Activated T-cell treated with anti-CD3 and anti-CD28 coated beads, Interleukin-2, amount 50 U/mL, for 72 hours (primary cell): ENCODE measurements at places on chromosomes 11 and 22.

- H3K4me3 ChIP-seq, result no peak overlapping the region
- H3K27ac ChIP-seq, result no peak overlapping the region
Observed at GRCh38 chr11:122637541-122637940, 18.0 kb upstream of the UBASH3B start.

DNA sequence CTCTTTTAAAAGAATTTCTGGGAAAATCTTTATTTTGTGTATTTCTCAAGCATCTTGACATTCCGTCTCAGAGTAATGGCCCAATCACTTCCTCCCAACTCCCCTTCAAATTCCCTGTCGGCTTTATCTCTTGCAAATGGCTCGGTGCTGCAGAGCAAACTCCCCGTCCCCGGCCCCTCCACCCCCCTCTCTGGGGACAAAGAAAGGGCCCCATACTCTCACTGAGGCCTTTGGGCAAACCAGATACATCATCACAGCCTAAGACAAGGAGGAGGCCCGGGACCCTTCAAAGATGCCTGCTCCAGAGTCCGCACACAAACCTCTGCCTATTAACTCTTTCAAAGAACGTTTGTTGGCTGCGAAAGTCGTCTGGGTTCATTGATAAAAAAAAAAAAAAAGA, 3.9 kb upstream of the SMIM38 start:
- no peaks in the 10 kb centered on the region for H3K27me3 ChIP-seq
- H3K36me3 ChIP-seq, result no peaks in the 10 kb centered on the region
- H3K4me3 ChIP-seq, result no peak overlapping the region
- H3K4me1 ChIP-seq, result no peaks in the 10 kb centered on the region

DNA sequence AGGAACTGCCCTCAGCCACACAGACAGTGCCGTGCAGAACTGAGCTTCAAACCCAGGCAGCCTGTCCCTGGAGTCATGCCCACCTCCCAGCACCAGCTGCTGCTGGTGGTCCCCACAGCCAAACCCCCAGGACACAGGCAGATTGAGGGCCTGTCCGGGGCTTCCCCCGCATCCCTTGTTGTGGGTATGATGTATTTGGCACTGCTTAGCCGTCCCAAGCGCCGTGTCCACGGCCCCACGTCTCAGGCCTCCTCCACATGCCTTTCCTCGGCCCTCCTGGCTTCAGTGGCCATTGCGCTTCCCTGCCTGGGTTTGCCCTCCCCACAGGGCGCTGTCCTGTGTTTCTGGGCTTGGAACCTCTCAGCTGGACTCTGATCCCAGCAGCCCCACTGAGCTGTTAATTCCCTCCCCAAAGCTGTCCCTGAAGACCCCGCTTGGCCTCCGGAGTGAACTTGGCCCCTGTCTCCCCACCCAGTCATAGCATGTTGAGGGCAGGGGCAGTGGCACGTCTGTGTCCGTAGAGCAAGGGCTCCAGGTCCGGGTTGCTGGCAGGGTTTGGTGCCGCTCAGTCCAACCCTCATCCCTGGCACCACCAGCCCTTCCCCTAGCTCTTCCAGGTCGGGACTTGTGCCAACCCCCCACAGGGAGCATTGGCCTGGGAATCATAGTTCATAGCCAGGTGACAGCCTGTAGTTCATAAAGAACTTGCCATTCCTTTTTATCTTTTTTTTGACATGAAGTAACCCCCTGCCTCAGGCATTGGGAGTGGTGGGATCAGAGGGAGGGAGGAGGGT, 34.5 kb upstream of the TEF start:
- DNase-seq, result no peak
- peaks cover 18% of the 10 kb centered on the region for H3K36me3 ChIP-seq
- no peak overlapping the region for H3K27ac ChIP-seq
- no peaks in the 10 kb centered on the region for H3K4me1 ChIP-seq
- H3K27me3 ChIP-seq, result no peaks in the 10 kb centered on the region

DNA sequence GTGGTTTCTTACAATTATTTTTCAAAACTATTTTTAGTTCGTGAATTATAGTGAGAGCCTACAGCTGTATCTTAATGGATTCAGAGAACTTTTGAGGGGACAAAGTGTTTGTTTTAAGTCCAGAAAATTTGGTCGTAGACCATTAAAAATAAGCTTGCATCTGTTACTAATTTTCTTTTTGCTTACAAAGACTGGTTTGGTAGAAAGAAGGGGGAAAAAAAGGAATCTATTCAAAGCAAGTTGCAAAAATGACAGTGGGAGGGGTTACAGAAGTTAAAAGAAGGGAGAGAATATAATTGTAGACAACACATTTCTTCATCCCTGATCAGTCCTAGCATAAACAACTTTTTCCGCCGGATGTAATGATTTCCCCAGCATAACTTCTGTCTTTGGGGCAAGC, 72.1 kb downstream of the AMOTL1 start:
- H3K27ac ChIP-seq, result no peak overlapping the region
- no peaks in the 10 kb centered on the region for H3K36me3 ChIP-seq
- H3K4me3 ChIP-seq, result no peak overlapping the region
- no peaks in the 10 kb centered on the region for H3K4me1 ChIP-seq

- H3K36me3 ChIP-seq, result no peaks in the 10 kb centered on the region
- no peak for DNase-seq
- no peaks in the 10 kb centered on the region for H3K4me1 ChIP-seq
- peaks cover 35% of the 10 kb centered on the region for H3K27me3 ChIP-seq
- H3K4me3 ChIP-seq, result no peak overlapping the region
Observed at GRCh38 chr11:113540416-113541330, 65.5 kb upstream of the DRD2 start.

- no peaks in the 10 kb centered on the region for H3K27me3 ChIP-seq
- no peaks in the 10 kb centered on the region for H3K36me3 ChIP-seq
- no peak overlapping the region for H3K4me3 ChIP-seq
- H3K27ac ChIP-seq, result no peak overlapping the region
- no peaks in the 10 kb centered on the region for H3K4me1 ChIP-seq
Observed at GRCh38 chr11:35747668-35748067, 85.1 kb downstream of the TRIM44 start.

DNA sequence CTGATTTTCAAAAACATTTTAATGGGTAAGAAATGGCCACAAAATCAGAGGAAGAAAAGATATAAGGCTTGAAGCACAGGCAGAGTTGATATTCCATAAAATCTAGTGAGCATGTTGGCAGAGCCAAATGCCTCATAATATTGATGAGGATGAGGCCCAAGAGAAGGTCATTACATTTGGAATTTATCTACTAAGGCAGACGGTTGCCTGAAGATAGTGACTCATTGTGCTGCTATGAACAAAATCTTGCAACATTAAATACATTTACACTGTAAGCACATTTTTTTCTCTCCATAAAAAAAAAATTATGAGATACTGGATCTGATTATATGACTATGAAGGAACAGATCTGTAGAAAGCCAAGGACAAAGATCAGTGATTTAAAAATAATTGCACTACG, 881.4 kb upstream of the CHORDC1 start:
- H3K36me3 ChIP-seq, result no peaks in the 10 kb centered on the region
- no peaks in the 10 kb centered on the region for H3K4me1 ChIP-seq
- H3K27me3 ChIP-seq, result no peaks in the 10 kb centered on the region
- H3K27ac ChIP-seq, result no peak overlapping the region
- H3K4me3 ChIP-seq, result no peak overlapping the region

GRCh38 chr11:69865707-69866106, 46.5 kb upstream of the FGF3 start:
- no peak overlapping the region for H3K4me3 ChIP-seq
- H3K36me3 ChIP-seq, result no peaks in the 10 kb centered on the region
- H3K4me1 ChIP-seq, result no peaks in the 10 kb centered on the region
- no peak for DNase-seq
- H3K27me3 ChIP-seq, result peaks cover 7% of the 10 kb centered on the region

GRCh38 chr11:114316980-114317786, 21.0 kb downstream of the NNMT start:
- no peaks in the 10 kb centered on the region for H3K36me3 ChIP-seq
- no peaks in the 10 kb centered on the region for H3K27me3 ChIP-seq
- no peak overlapping the region for H3K27ac ChIP-seq
- H3K4me3 ChIP-seq, result no peak overlapping the region

- no peak for DNase-seq
- H3K27ac ChIP-seq, result no peak overlapping the region
- H3K4me1 ChIP-seq, result peaks cover 35% of the 10 kb centered on the region
- H3K4me3 ChIP-seq, result no peak overlapping the region
- no peaks in the 10 kb centered on the region for H3K27me3 ChIP-seq
Observed at GRCh38 chr22:30209642-30210041, 36.9 kb downstream of the LIF start.

DNA sequence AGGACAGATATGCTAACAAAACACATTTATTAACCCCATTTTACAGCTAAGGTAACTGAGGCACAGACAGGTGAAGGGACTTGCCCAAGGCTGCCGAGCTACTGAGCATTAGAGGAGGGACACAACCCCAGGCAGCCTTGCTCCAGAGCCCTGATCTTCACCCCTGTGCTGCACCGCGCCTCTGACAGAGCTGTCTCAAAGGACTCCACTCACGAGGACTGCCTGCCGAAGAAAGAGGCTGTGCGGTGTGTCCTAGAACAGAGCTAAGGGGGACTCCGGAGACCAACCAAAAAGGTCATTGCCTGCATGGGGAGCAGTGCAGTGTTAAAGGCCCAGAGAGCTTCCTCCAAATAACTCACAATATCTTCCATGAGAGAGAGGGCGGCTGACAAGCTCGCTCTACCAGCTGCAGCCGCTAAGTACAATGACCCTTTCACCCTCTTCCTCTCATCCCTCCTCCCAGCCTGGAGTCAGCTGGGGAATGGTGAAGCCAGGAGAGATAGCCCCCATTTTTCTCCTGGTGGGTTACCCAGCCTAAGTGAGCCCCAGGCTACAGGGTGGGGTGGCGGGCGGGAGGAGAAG, 119.2 kb downstream of the DSCAML1 start:
- H3K4me1 ChIP-seq, result no peaks in the 10 kb centered on the region
- no peaks in the 10 kb centered on the region for H3K27me3 ChIP-seq
- H3K27ac ChIP-seq, result no peak overlapping the region
- no peak for DNase-seq

DNA sequence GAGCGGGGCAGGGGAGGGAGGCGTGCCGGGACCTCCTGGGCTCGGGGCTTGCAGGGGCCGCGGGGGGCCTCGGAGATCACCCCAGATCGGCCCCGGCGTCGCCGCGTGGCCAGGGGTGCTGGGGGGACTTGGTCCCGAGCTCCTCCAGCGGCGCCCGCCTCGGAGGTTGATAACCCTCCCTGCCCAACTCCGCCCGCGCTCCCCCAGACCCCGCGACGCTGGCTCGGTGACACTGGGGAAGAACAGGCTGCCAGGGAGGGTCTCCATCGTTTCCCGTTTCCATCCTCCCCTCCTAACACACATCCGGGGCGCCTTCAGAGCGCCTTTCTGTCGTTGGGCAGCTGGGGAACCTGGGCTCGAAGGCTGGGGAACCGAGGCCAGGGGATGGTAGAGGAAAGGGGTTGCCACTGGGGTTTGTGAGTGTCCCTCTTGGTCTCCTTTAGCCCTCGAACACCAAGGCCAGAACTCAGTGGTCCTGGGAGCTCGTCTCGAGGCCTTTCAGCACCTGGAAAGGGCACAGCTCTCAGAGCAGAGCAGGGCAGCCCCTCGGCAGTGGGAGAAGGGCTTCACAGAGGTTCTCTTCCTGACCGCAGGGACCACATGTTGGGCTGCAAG, 431 bp downstream of the SLC37A2 start:
- H3K27ac ChIP-seq, result no peak overlapping the region
- DNase-seq, result no peak
- H3K4me3 ChIP-seq, result peak overlapping the region; percentile 85
- no peaks in the 10 kb centered on the region for H3K36me3 ChIP-seq

DNA sequence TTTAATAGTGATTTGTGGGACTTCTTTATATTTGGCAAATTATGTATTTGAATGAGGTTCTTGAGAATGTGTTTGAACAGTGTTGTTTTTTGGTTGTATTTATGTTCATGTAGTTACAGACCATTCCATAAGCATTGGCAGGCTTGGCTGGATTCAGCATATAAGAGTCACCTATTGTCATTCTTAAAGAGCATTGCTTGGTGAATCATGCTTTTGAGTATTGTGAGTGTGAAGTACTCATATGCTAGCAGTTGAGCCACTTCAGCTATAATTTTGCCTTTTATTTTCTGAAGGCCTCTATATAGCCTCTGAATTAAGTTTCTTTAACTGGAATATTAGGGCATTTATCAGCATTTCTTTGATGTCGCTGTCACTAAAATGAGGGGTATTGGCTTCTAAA, 110.0 kb upstream of the GAL start:
- H3K27me3 ChIP-seq, result no peaks in the 10 kb centered on the region
- H3K36me3 ChIP-seq, result peaks cover 5% of the 10 kb centered on the region
- peak overlapping the region; percentile 92 for H3K27ac ChIP-seq
- H3K4me1 ChIP-seq, result peaks cover 18% of the 10 kb centered on the region

GRCh38 chr11:77993902-77994301, 566 bp downstream of the INTS4 start:
- peak; percentile 8 for DNase-seq
- H3K4me3 ChIP-seq, result peak overlapping the region; percentile 90
- H3K4me1 ChIP-seq, result peaks cover 36% of the 10 kb centered on the region
- H3K27me3 ChIP-seq, result no peaks in the 10 kb centered on the region

DNA sequence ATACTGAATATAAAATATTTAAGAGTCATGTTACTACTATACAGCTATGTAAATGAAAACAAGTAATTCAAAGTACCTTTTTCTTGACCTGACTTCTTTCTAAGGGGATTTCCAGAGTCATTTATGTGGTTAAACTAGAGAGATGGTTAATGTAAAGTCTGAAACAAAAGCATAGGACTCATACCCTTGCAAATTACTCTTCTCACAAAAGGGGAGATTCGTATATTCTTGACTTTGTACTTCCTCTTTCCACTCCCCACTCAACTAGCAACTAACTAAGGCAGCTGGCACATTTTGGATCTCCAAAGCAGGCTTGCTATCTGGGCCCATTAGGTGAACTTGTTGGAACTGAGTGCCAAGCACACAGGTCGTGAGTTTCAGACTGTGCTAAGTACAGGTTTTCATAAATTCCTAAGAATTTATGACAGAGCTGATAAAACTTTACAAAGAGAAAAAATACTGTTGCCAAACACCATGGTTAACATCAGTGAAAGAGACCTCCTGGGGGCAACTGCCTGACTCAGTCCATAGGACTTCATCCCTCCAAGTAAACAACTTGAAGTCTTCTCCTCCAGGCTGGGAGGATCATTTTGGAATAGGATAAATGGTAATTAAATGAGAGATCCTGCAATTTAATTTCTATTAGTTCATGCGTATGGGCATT, 77.0 kb upstream of the DDI1 start:
- no peaks in the 10 kb centered on the region for H3K36me3 ChIP-seq
- peak overlapping the region; percentile 0 for H3K4me3 ChIP-seq

GRCh38 chr22:23904573-23905254, 10.5 kb downstream of the MIF start:
- no peak for DNase-seq
- H3K27me3 ChIP-seq, result peaks cover 10% of the 10 kb centered on the region
- H3K27ac ChIP-seq, result no peak overlapping the region
- peaks cover under 1% of the 10 kb centered on the region for H3K4me1 ChIP-seq
- H3K4me3 ChIP-seq, result no peak overlapping the region
